ENCODE measurements at places on chromosomes 2 and 18.

- DNase-seq: no peak
Observed at GRCh38 chr2:158967731-158968395, 577 bp upstream of the TANC1 start.

DNA sequence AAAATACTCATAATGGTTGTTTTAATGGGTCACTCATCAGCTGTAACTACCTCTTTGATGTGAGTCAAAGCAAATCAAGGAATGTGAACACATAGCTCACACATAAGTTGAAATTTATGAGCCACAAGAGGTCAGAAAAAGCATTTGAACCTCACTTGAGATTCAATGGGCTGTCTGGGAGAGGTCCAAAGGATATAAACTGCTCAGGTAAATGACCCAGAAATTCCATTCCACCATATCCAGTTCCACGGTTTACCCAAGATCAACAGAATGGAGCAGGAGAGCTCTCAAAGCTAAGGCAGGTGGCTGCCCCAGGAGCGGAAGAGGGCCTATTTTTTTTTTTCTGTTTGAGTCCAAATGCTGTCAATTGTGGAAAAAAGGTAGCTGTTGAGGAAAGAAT is 464.1 kb downstream of the TNS1 start:
- DNase-seq: no peak

DNA sequence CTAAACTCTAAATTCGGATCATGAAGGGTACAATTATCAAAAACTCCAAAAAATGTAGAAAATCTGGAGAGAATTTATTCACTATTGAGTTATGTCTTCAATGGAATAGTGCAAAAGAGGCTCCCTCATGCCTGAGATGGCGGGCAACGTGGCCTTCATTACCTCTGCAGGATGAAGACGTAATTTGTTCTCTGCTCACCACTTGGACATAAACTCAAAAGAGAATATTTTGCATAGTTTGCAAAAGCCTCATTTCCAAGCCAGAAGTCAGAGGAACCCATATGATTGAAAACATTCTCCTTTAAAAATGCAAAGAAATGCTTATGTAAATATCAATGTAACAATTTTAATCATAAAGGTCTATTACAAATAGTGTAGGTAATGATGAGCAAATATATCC is 58.7 kb downstream of the SLC25A12 start:
- DNase-seq: no peak

DNA sequence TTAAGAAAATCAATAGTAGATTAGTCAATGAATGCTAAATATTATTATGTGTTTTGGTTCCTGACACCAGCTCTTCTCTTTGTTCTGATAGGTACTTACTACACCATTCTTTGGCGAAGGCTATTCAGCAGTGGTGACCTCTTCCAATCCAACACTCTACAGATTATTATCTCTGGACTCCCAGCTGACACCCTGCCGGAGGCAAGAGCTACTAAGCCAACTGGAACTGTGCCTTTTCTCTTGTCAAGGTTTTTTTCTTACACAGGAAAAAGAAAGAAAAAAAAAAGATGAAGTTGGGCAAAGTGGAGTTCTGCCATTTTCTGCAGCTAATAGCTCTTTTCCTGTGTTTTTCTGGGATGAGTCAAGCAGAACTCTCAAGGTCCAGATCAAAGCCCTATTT is 11.7 kb downstream of the CDH7 start:
- DNase-seq: no peak

- DNase-seq: no peak
Observed at GRCh38 chr18:62196980-62197379, 9.9 kb downstream of the RELCH start.

All from activated naive CD8-positive, alpha-beta T cell treated with anti-CD3 and anti-CD28 coated beads for 36 hours (primary cell).